Lung microvascular endothelial cell (primary cell): ENCODE measurements at places on chromosomes 4 and X. TPM values are rescaled to one million over a fixed set of nuclear protein-coding genes. Genes with fewer than 3 reads are reported as not detected.

- no peak for DNase-seq
Measured at GRCh38 chr4:23022032-23022431, 329.3 kb downstream of the GBA3 start.

DNA sequence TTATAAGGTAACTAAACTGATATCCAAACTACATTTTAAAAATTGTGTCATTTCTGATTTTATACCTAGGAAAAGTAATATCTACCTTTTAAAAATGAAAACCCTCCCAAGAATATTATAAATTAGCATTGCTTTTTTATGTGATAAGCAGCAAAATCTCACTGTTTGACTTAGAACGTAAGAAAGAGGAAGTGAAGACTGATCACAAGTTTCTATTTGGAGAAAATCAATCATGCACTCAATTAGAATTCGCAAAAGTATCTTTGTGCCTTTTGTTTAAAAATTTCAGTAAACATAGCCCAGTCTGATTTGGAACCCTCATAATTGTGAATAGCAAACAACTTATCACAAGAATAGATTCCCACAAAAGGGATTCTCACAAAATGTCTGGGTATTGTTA lies 142.7 kb downstream of the TENM3 start:
- no peak for DNase-seq

- peak; percentile 50 for DNase-seq
Measured at GRCh38 chr4:71184195-71184781, 154.5 kb upstream of the SLC4A4 start.

The C4orf51 gene
- not detected in 2 replicates for total RNA-seq

DNA sequence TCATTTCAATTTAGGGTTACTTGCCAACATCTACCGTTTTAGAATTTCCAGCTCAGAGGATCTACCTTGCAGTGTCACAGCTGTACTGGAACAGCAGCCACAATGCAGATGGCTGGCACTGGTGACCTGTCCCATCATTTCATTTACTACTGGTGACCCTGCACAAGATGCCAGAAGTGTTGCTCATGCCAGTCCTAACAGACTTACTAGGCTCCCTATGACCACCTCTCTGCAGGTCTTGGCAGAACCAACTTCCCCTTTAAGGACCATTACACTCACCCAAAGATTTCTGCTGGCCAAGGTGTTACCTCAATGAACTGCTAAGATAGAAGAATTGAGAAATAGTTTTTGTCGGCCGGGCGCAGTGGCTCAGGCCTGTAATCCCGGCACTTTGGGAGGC lies 106.9 kb downstream of the C4orf51 start:
- DNase-seq, result no peak

GRCh38 chr4:18100657-18101056 lies 79.1 kb upstream of the LCORL start:
- DNase-seq, result no peak

- DNase-seq, result peak; percentile 37
Measured at GRCh38 chrX:57417827-57418226, 131.3 kb downstream of the FAAH2 start.
